SK-MEL-5 (cell line): ENCODE measurements at places on chromosomes 16 and 17. TPM values are rescaled to one million over a fixed set of nuclear protein-coding genes. Genes with fewer than 3 reads are reported as not detected.

The NPIPA1 gene
- total RNA-seq, result 26.2 and 26.8 TPM in 2 replicates

The MPV17L gene
- not detected in 2 replicates for total RNA-seq

GRCh38 chr17:2560658-2561057, 32.8 kb upstream of the PAFAH1B1 start:
- no peak for DNase-seq

DNA sequence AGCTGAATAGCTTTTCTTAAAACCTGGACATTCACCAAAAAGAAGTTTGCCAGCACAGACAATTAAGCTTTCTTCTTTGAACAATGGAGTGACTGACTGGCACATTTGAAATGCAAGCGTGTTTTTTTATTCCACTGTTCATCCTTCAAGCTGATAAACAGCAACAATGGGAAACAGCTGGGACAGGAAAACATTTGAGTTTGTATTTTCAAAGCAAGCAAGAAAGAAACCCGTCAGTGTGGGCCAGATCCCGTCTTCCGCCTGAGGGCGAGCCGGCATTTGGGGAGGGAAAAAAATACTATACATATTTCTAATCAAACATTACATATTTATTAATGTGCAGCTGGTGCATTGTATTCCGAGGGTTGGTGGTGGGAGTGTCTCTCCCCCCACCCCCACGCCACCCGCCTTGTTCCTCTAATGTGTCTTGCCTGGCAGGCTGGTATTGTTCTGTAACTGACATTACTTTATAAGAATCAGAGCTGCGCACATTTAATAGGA, 94.3 kb downstream of the CYLD start:
- DNase-seq, result peak; percentile 2

DNA sequence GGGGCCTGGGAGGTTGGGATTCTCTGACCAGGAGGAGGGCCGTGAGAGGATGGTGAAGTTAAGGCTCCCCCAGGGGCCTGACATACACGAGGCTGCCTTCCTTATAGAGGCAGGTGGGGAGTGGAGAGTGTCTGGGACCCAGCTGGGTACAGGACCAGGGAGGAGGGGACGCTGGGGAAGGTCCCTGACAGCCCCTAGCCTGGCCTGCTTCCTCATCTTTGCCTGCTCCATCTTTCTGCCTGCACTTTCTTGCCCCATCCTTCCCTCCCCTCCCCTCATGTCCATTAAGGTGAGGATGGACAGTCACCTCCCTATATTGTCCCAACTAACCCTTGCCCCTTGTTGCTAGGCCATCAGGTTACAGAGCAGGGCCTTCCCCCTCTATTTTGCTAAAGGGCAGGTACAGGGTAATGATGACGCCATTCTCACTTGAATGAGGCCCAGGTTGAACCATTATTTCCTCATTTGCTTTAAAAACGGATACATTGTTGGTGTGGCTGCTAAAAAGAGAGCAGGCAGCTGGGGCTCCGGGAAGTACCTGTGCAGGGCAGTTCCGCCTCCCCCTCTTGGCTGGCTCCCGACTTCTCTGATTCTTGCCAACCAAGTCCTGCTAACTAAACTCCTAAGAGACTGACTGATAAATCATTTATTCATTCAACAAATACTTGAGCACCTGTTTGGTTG, 1.3 kb downstream of the C17orf99 start:
- no peak for DNase-seq

The IL21R gene
- total RNA-seq, result 0.29 and 0.61 TPM in 2 replicates

The CARD14 gene
- total RNA-seq, result 19.6 and 23.2 TPM in 2 replicates

GRCh38 chr16:74874912-74875546, 100.4 kb upstream of the FA2H start:
- DNase-seq, result no peak

- peak; percentile 98 for DNase-seq
Measured at GRCh38 chr17:80649672-80650330, 105.2 kb downstream of the RPTOR start.

The KCNH4 gene
- total RNA-seq, result 0.18 and 0.24 TPM in 2 replicates

GRCh38 chr16:50311891-50312501, 45.6 kb downstream of the ADCY7 start:
- no peak for DNase-seq

The GAST gene
- total RNA-seq, result not detected in 2 replicates

The USP6 gene
- not detected in 2 replicates for total RNA-seq

GRCh38 chr17:73261617-73261951, at the start of gene CPSF4L:
TSS of gene CPSF4L (minus strand) at chr17:73261880. CDS start at chr17:73261818, 62 bp downstream.
- no peak for DNase-seq

- no peak for DNase-seq
Measured at GRCh38 chr16:89553733-89554132, 6.7 kb upstream of the RPL13 start.

DNA sequence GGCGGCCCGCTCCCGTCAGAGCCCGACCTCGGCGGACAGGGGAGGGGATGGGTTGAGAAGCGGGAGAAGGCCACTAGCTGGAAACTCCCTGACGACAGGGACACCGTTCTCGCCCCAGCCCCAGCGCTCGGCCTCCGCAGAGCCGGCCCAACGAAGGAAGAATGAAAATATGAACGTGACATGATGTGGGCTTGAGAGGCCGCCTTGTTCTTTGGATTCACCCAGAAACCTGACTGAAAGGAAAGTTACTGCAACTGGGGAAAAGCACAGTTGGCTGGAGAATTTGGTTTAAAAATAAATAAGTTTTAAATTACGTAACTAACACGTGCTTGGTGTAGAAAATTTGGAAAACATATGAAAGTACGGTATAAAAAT, 21.1 kb downstream of the NPTX1 start:
- DNase-seq, result peak; percentile 70

The ARHGDIG gene
- total RNA-seq, result 3.5 and 4.1 TPM in 2 replicates

GRCh38 chr16:83681381-83681956, 126.3 kb upstream of the HSBP1 start:
- no peak for DNase-seq

DNA sequence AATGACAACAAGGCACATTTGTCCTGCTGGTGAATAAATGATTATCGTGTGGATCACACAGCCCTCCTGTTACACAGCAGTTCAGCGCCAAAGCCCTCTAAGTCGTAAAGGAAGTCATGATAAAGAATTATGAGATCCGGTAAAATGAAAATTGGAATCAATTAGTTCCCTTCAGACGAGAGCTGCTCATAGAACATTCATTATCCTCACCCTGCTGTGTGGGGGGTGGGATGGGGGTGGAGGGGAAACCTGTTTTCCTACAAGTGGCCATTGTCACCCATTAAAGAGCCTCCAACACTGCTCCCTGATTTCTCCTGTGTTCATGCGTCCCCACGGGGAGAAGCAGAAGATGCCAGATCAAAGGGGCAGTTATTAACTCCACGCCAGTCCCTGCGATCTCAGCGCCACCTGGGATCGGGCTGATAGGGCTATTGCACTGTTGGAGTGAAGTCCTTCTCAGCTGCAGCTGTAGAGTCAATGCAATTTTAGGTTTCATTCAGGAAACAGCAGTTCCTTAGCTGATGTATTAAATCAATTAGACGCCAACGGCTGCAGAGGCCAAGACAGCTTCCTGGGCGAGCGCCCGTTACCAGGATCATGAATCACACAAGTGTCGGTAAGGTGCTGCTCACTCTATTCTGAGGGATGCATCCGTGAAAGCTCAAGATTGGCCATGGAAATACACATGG, 19.2 kb upstream of the CACNG4 start:
- no peak for DNase-seq

DNA sequence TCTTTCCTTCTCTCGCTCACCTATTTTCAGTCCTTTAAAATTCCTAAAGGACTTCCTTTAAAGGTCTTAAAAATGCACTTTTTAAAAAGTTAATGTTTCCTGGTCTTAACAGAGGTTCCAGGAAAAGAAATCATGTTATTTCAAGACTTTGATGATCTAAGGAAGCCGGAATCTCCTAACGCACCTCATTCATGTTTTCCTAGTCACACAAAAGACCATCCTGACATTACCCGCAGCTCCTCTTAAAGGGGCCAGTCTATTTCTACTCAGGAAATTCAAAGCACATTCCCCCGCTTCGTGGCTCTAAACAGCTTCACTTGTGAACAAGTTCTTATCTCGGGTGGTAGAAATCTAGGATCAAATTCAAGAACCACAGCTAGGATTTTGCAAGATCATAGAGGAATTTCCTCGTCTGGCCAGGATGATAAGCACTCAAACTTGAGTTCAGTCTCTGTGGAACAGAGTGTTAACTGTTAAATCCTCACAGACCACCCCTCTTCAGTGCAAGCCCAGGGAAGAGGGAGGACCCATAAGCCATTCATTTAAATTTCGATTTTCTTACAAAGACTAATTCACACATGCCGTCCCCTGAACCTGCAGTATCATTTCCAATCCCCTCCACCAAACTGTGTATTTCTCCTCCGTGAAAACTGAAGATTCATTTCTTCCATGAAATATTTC, 137.1 kb upstream of the AXIN2 start:
- no peak for DNase-seq

The TBC1D26 gene
- not detected in 2 replicates for total RNA-seq

DNA sequence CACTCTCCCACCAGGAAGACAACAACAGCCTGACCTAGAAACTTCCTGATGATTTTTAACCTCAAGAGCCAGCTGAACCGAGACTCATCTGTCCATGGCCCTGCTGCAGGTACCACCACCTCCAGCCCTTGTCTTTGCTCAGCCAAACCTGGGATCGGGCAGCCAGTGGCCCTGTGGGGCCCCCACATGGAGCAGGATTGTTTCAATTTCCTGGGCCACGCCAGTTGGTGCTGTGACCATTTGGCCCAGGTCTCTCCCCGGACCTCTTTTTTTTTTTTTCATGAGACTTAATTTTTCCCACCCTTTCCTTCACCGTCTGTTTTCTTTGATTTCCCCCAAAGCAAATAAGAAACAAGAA, 8.3 kb upstream of the HOXB2 start:
- no peak for DNase-seq

The NPB gene
- total RNA-seq, result 0.08 and 0.34 TPM in 2 replicates

DNA sequence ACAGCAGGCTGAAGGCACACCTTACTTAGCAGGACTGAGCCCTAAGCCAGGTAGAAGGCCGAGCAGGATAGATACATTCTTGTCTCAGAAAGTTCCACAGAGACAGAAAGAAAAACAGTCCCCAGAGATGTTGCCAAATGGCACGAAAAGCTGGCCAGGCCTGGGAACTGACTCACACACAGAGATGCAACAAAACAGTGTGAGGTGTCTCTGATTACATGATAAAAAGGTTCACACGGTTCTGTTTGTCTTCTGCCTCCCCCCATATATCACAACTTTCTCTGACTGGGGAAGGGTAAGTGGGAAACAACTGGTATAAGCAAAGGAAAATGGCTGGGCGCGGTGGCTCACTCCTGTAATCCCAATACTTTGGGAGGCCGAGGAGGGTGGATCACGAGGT, 1.7 kb downstream of the WBP2 start:
- DNase-seq, result no peak

GRCh38 chr17:50328363-50329325, 17.3 kb upstream of the XYLT2 start:
- DNase-seq, result no peak

DNA sequence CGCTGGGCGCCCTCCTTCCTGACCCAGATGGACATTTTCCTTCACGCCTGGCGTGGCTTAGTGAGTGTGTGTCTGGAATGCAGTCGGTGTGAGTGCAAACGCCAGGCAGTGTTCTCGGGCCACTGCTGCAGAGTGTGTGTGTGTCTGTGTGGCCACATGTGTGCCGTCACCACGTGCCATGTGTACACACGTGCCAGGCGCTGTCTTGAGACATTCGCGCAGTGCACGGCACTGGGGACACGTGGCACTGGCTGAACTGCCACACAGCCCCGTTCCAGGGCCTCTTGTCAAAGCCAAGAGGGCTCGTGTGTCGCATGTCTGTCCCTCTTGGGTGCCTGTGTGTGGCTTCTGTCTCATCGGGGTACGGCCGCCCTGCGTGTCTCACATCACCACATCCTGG, 28.8 kb downstream of the MAPK8IP3 start:
- no peak for DNase-seq

DNA sequence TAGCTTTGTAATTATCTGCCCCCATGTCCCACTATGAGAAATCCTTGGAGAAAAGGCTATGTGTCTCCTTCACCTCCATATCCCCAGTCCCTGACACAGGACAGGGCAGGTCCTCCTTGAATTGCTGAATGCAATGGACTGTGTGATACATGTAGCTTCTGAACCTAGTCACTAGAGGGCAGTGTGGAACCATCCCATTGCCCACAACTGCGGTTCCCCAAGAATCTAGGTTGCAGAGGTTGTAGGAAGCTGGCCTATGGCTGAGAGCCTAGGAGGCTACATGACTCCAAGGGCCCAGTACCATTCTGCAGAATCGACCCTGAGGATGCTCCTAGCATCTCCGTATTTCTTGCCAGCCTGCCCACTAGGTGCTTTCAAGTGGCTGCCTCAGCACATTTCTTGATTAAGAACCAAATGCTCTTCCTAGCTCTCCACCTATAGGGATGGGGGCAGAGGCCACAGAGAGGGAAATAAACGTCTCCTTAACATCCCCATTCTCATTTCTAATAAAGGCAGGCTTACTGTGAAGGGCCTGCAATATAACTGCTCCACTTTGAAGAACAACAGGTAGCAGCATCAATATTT, 394.0 kb downstream of the CA10 start:
- DNase-seq, result peak; percentile 84

DNA sequence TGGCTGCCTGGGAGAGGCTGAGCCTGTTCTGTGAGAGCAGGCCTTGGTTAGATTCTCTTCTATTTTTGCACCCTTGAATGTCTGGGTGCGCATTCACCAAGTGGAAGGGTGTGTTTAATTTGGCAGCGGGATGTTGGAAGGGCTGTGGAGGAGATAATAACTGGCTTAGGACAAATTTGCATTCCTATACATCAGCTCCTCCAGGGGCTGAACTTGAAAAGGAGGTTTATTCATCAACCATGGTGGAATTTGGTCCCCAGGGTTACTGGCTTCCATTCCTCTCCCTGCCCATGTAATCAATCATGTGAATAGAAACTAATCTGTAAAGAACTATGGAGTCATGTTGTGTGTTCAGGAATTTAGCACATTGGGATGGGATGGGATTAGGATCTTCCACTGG, 100.2 kb upstream of the FOXF1 start:
- DNase-seq, result no peak

- DNase-seq, result no peak
Measured at GRCh38 chr16:89133457-89134127, 38.0 kb upstream of the CDH15 start.

GRCh38 chr17:63474174-63474573, 2.7 kb upstream of the ACE start:
- DNase-seq, result peak; percentile 35

- DNase-seq, result peak; percentile 76
Measured at GRCh38 chr17:60392845-60393702, 1.1 kb upstream of the USP32 start.

GRCh38 chr16:28990375-28991040, 5.7 kb downstream of the LAT start:
- no peak for DNase-seq

The ZG16 gene
- total RNA-seq, result not detected in 2 replicates

The TMEM132E gene
- total RNA-seq, result not detected in 2 replicates

The ADORA2B gene
- total RNA-seq, result 24.6 and 26.7 TPM in 2 replicates

GRCh38 chr16:84527532-84528269, 23.2 kb upstream of the MEAK7 start:
- DNase-seq, result no peak

The TBX6 gene
- 0.08 and 0.24 TPM in 2 replicates for total RNA-seq

The BCO1 gene
- total RNA-seq, result 0.24 and 0.32 TPM in 2 replicates

The RGS11 gene
- total RNA-seq, result 0.35 and 0.74 TPM in 2 replicates
